ENCODE measurements at places on chromosomes 7 and 10.

DNA sequence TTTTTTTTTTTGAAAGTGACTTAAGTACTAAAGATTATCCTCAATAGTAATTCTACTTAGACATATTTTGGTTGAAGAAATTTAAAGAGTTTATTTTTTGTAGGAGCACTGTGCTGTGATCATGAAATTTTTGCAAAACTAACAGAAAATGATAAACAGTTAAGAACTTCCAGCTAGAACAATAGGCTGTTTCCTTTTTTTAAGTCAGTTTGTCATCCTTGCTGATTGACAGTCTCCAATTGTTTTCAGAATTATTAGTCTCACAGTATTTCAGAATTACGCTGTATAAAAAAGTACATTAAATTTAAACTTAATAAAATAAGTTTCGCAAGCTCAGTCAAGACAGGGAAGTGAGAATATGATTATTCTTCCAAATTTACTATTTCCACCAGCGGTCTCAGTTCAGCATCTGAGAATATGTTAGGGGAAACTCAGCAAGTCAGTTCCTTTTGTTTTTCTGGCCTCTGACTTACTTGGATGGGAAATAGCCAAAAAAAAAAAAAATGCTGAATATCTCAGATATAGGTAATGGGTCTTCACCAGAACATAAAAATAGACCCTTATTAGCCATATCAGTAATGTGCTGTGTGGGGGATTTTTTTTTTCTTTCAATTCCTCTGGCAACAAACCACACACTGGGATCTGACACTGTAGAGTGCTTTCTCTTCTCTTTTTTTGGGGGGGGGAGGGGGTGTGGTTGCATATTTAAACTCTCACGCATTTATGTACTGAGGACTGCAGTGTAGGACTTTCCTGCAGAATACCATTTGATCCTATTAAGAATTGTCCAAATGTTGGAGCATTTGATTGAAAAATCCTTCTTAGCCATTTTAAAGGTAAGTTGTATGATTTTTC lies at the start of gene CD36:
Gene CD36 (plus strand): TSS at position 732 of the 855 bp plus-strand sequence. CDS start 8,099 bp downstream, outside the sequence.
- no peak for DNase-seq

DNA sequence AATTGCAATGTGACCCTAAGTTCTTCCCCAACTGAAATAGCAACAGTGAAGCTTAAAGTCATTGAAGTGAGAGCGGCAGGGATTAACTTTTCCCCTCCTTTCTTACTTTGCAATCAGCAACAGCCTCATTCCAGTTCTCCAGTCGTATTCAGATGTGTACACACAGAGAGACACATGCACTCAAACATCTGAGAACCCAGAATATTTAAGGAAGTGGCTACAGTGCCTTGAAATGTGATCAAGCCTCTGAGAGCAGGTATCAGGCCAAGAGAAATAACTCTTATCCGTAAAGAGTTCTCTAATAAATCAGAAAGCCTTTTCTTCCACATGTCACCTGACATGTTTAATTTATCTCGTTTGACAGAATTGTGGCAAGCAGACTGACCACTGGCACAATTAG lies 388.9 kb upstream of the NPVF start:
- no peak for DNase-seq

DNA sequence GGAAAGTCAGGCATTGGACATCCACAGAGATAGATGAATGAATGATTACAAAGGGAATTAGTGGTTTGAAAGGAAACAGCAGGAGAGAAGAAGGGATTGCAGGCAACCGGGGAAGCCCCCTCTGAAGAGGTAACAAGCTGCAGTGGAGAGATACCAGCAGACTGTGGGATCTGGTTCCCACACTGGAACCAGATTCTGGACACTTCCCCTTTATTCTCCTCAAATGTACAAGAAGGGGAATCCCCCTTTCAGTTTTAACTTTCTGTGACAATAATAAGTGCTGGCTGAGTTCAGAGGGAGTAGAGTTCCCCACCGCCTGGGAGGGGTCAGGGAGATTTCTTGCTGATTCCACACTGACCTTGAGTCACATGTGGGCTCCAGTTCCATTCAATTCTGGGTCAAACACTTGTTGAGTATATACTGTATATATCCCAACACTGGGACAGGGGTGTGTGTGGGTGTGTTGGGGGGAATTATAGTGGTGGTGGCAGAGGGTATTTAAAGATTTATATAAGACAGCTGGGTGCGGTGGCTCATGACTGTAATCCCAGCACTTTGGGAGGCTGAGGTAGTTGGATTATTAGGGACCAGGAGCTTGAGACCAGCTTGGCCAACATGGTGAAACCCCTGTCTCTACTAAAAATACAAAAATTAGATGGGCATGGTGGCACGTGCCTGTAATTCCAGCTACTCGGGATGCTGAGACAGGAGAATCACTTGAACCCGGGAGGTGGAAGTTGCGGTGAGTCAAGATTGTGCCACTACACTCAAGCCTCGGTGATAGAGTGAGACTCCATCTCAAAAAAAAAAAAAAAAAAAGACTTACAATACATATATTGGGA lies 16.5 kb upstream of the DDIT4 start:
- no peak for DNase-seq

DNA sequence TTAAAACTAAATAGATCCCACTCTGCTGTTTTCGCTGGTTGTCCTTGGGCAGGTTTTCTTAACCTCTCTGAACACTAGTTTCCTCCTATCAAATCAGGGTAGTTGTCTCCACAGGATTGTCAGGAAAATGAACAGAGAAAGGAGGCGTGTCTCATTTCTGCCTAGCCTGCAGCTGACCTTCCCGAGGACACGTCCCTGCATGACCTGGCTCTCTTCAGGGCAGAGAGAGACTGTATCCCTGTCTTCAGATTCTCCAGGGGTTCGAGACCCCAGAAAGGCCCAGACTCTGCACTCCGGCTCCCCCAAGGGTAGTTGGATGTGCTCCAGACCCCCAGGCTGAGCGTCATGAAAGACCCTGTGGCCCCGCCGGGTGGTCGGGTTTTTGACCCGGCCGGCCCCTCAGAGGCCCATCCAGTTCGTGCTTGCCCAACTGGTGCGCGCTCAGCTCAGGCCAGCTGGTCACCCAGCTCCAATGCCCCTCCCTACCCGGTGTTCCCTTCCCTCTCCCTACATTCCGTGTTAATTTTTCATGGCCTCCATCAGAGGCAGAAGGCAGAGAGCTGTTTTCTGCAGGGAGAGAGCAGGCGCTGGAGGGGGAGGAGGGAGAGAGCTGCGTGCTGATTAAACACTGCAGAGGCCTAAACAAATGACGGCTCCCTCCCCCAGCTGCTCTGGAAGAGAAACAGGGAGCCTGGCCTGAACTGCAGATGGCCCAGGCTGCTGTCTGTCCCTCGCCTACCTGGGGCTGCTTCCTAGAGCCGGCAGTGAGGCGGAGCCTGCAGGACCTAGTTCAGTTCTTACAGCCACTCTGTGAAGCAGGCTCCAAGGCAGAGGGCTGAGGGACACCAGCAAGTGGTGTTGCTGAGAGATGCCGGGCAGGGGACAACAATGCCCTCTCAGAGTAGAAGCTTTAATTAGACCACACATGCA lies 86.2 kb upstream of the PPIF start:
- no peak for DNase-seq

DNA sequence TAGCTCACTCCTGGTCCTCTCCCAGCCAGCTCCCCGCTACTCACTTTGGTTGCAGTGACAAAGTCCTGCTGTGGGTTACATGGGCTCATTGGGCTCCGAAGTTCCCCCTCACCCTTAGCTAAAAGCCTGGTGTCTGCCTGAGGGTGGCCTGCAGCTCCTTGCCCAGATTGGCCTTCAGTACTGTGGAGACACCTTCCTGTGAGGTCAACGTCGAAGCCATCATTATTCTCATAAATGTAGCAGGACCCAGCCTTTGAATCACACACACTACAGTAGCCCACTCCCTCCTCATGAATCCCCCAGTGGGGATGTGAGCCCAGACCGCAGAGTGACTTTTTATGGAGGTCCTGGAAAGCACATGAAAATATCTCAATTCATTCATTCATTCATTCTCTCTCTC lies 10.5 kb downstream of the MBL2 start:
- DNase-seq = no peak

DNA sequence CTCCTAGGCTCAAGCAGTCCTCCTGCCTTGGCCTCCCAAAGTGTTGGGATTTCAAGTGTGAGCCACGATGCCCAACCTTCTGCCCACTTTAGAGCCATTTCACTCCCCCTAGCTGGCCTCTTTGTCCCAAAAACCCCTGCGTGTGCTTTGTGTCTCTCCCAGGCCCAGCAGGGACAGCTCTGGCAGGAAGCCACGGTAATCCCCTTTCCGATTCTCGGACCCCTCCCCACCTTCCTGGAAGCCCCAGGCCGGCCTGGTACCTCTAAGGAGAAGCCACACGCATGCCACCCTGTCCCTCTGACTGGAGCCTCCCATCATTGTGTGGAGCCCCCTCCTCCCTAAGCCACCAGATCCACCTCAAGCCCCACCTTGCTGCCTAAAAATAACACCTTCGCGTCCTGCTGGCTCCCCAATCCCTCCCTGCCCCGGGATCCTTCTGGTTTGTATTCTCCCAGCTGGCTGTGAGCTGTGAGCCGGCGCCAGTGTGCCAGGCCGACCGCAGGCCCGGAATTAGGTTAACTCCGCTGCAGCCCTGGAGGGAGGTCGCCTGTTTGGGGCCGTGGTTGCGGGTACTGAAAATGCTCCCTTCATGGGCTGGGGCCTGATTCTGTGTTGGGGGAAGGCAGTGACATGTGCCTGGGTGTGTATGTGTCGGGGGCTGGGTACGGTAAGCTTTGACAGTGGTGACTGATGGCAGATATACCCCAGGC lies 16.4 kb upstream of the SRRM3 start:
- DNase-seq = no peak
